Foreskin keratinocyte (primary cell): ENCODE measurements at places on chromosomes 13 and 19. TPM values are rescaled to one million over a fixed set of nuclear protein-coding genes. Genes with fewer than 3 reads are reported as not detected.

Gene SWSAP1
- total RNA-seq: 2.6 and 3.0 TPM in 2 replicates

Gene ATXN8OS
- not detected in 2 replicates for total RNA-seq

Gene SOHLH2
- not detected in 2 replicates for total RNA-seq

Gene PINLYP
- 16.6 and 19.5 TPM in 2 replicates for total RNA-seq

Gene ZNF529
- total RNA-seq: 5.8 and 5.9 TPM in 2 replicates

Gene NPHS1
- total RNA-seq: not detected in 2 replicates
